ENCODE measurements at places on chromosomes 4 and X.

DNA sequence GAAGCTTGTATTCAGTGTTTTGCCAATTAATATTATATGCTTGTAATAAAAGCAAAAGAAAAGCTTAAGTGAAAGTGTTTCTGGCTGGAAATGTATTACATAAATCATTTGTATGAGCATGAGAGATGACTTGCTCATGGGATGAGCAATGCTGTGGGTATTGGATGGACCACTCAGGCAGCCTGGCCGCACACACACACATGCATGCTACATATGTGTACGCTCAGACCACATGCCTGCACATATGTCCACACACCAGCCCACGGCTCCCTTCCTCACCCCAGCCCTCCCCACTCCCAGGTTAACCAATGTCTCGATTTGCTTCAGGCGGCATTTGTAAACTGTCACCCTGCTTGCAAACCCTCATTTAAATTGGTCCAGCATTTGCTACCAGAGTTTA lies 55.9 kb downstream of the CPLX1 start:
- no peak for DNase-seq

- DNase-seq: no peak
Observed at GRCh38 chr4:33425936-33426335, 2705.8 kb downstream of the PCDH7 start.

GRCh38 chr4:123350191-123350544 lies 46.4 kb upstream of the SPRY1 start:
- no peak for DNase-seq

DNA sequence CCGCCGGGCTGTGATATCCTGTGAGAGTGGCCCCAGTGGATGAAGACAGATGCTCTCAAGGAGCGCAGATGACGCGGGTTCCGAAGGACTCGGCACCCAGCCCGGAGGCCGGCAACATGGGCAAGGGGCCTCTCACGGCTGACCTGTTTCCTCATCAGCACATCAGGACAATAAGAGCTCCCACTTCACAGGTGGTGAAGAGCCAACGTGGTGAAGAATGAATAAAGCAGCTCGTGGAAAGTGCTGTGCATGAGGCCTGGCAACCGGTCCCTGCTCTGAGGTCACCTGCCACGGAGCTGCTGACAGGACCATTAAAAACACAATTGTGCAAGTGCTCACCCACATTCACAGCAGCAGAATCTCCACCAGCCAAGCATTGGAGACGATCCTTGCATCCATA lies 22.9 kb downstream of the ABLIM2 start:
- DNase-seq: no peak

DNA sequence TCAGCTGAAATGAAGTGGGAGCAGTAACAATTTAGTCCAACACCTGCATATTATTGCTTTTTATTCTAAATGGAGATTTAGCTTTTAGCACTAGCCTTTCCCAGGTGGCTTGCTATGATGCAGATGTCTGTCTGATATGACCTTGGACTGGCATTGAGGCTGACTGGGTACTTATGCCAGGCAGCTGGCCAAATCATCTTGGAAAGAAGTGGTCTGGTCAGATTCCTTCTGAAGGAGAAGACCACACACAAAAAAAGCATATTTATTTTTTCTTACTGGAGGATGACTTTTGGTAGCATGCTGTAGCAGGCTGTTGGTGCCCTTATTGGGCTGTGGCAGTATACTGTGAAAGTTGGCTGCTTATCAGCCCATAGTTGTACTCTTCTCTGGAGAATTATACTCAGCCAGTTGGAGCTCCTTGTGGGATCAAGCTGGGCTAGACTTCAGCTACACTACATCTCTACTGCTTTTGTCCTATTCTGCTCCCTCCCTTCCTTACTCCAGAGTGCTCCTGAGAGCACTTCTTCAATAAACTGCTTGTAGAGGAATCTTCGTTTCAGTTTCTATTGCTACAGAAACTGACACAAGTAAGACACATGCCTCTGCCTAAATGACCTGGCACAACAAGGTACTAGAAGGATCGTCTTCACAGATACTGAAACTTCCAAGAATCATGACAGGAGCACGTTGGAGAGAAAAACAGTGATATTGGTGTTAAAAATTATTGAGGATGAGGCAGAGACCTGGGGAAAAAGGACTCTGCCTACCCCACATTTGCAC lies 196.8 kb upstream of the RPS6KA3 start:
- no peak for DNase-seq

GRCh38 chr4:125283707-125284279 lies 31.0 kb upstream of the FAT4 start:
- no peak for DNase-seq

DNA sequence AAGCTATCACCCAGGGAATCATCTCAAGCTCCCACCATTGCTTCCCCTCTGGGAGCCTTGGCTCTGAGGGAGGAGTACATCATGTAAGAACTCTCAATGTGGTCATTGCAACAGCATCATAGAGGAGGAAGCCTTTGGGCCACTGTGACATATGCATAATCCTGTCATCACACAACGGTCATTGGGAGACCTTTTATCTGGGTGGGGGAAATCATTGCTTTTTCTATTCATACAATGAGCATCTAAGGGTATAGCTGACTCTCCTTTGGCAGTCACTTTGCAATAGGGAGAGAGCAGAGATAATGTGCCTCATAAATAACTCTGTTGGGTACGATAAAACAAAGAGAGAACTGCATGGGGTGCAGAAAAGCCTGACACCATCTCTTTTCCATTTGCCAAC lies 155.2 kb upstream of the KCNIP4 start:
- no peak for DNase-seq

GRCh38 chr4:26839534-26839951 lies 21.1 kb upstream of the STIM2 start:
- DNase-seq: no peak

DNA sequence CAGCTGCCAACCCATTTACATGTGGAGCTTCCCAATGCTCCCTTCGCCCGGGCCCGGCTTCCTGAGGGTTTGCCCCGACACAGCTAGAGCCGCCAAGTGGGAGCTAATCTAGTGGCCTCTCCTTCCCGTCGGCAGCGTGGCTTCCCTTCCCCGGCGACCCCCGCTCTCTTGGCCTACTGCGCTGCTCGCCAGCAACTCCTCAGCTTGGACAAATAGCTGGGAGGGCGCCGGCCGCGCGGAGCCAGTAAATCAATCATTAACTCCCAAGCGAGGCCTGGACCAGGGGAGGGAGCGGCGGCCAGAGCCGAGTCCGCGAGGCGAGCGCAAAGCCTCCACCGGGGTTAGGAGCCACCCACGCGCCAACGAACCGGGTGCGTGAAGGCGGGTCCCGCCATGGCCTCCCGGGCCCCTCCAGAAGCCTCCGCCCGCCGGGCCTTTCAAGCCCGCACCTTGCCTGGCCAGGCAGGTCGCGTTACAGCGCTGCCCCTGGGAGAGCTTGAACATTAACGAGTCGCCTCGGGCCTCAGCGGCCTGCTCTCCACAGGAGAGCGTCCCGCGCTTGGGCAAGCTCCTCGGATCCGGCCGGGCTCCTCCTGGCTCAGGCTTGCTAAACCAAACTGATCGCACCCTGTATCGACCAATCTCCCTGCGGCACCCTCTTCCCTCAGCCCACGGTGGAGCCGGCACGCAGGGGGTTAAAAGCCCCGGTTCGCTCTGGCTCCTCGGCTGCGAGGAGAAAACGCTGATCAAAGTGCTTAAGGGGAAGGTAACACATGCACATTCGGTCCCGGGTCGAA lies 10.6 kb upstream of the BCOR start:
- DNase-seq: no peak

- DNase-seq: no peak
Observed at GRCh38 chr4:114905017-114905416, 208.4 kb downstream of the NDST4 start.

DNA sequence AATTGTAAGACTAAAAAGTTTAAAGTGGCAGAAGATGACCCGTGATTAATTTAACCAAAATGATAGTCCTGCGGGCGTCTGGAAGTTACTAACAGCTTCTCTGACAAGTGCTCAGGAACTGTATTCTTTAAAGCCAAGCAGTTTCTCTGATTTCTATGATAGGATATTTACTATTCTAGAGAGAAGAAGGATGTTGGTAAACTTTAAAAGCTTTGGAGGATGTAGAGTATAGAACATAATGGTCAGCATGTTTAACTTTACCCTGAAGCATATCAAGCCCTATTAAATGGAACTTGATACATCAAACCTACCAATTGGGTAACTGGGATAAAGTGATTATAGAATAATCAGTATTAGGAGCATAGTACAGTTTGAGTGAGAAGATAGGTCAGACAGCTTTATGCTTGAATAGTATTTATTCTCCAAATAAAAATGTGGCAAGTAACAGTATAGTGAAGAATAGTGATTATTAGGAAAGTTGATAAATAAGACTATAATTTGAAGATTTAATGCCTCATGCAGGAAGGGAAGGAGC lies 1.8 kb downstream of the STIM2 start:
- no peak for DNase-seq

- no peak for DNase-seq
Observed at GRCh38 chr4:95190751-95191436, 357.9 kb downstream of the UNC5C start.

GRCh38 chrX:52265713-52266112 lies 81.0 kb downstream of the MAGED4 start:
- no peak for DNase-seq

- DNase-seq: no peak
Observed at GRCh38 chr4:77699731-77700210, 94.2 kb downstream of the CXCL13 start.

DNA sequence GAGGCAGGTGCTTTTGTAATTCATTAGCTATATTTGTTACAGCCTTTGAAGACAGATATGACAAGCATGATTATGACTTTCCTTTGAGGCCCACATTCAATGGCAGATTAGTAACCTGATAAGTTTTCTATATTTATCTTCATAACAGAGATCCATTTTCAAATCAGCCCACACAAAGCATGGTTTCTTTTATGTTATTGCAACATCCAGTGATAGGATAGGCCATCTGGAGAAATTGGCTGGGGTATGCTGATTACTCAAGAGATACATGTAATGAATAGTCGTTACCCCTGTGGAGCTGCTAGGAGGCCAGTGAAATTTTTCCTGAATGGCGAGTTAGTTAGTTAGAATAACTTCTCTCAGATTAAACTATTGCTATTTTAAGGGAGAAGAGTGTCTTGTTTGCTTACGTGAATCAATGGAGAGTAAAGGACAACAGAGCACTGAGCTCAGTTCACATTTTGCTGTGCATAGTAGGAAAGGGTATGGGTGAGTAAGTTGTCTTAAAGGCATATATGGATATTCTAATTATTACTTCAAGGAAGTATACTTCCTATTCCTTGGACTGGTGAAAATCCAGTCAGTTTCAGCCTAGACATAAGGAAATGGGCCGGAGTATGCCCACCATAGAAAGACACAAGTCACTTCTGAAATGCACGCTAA lies 79.2 kb upstream of the DKK2 start:
- no peak for DNase-seq

GRCh38 chrX:10482261-10482660 lies 138.1 kb downstream of the MID1 start:
- DNase-seq: no peak

DNA sequence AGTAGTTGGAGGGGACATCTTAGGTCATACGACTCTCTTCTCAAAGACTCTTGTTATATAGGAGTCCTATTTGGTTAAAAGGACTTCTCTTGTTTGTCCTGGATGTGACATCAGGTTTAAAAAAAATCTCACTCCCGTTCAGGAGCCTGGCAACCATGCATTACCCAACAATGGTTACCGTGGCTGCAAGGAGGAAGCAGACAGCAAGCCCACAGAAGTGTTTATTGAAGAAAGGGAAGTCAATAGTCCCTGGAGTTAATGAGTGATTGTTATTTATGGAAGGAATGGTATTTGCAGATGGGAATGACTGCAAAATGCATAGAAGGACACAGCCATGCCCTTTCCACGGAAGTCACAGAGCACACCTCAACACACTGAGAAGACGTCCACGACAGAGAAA lies 75.9 kb upstream of the ENPP6 start:
- no peak for DNase-seq

- no peak for DNase-seq
Observed at GRCh38 chr4:152072001-152072485, 311.2 kb upstream of the GATB start.

- no peak for DNase-seq
Observed at GRCh38 chr4:21012851-21013331, 312.6 kb downstream of the PACRGL start.

- DNase-seq: no peak
Observed at GRCh38 chr4:184396570-184397515, 77.5 kb downstream of the IRF2 start.

- no peak for DNase-seq
Observed at GRCh38 chr4:112196461-112196860, 35.1 kb upstream of the AP1AR start.

All from breast epithelium (tissue), 4 donors.